NCI-H1417 (cell line): ENCODE measurements at places on chromosomes 2 and 18.
A peak's percentile ranks its signal among the peaks of the same experiment; 100 is the strongest.

- DNase-seq: peak; percentile 66
Measured at GRCh38 chr18:63439334-63439733, 17.1 kb upstream of the VPS4B start.

DNA sequence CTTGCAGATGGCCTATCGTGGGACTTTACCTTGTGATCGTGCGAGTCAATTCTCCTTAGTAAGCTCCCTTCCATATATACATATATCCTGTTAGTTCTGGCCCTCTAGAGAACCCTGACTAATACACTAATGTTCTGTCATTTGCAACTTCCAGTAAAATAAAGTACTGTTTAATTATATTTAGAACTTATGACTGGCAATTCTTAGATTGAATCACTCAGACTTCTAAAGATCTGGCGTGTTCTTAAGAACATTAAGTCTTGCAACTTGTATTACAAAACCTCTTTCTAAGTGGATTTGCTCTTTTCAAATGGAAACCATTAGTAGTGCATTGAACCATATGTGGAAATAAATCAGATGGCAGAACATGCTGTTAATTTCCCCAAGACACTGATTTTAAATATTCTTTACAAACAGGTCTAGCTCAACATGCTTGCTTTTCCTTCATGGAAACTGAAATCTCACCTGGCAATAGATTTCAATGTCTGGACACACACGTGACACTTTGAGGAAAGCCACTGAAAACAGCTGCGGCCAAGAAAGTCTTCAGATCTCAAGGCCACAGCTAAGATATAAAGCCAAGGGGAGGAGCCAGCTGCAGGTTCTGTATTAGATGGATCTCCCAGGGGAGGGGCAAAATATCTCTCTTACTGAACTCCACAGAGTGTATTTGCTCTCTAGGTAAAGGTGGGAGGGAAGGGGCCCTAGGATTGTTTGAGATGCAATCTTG lies 50.6 kb downstream of the PMAIP1 start:
- peak; percentile 22 for DNase-seq

DNA sequence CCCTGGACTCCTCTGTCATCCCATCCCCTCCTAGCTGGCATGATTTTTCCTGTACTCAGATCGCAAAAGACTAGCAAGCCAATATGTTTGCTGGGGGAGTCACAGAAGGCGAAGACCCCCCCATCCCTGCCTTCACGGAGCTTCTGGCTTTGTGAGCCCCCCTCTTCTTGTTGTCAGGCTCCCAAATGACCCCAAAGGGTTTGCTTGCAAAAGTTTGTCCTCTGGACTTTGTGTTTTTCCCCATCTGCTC lies 169.9 kb downstream of the SMAD7 start:
- no peak for DNase-seq

GRCh38 chr18:57581301-57581934 lies 5.1 kb downstream of the FECH start:
- peak; percentile 9 for DNase-seq
